ENCODE measurements at places on chromosomes 5 and 9.

- no peak for DNase-seq
Measured at GRCh38 chr5:133219296-133219695, 167.5 kb downstream of the HSPA4 start.

DNA sequence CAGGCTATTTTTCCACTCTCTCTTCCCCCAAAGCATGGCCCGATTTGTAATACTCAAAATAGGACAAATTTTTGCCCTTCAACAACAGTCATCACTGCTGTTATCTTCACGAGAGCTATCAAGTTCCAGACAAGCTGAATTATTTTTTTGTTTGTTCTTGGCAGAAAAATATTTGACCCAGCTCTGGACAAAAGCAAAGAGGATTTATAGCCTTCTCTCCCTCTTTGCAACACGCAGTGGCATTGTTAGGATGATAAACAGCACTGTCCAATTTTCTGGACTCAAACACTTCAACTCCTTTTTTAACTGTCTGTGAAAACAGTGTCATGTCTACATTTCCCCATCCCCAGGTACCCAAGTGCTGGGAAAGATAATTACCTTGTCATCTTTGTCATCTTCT lies 160.3 kb downstream of the SLF1 start:
- DNase-seq, result no peak

GRCh38 chr5:171750311-171750788 lies 35.3 kb upstream of the SMIM23 start:
- DNase-seq, result no peak

GRCh38 chr9:34218446-34218845 lies 39.6 kb downstream of the UBAP1 start:
- no peak for DNase-seq

- DNase-seq, result no peak
Measured at GRCh38 chr9:38004809-38005560, 64.0 kb downstream of the SHB start.

- DNase-seq, result no peak
Measured at GRCh38 chr9:113656771-113657670, 193.5 kb downstream of the RGS3 start.

GRCh38 chr5:176530983-176531901 lies 6.0 kb downstream of the RNF44 start:
- DNase-seq, result no peak

- DNase-seq, result no peak
Measured at GRCh38 chr9:84875193-84875592, 205.7 kb downstream of the NTRK2 start.

DNA sequence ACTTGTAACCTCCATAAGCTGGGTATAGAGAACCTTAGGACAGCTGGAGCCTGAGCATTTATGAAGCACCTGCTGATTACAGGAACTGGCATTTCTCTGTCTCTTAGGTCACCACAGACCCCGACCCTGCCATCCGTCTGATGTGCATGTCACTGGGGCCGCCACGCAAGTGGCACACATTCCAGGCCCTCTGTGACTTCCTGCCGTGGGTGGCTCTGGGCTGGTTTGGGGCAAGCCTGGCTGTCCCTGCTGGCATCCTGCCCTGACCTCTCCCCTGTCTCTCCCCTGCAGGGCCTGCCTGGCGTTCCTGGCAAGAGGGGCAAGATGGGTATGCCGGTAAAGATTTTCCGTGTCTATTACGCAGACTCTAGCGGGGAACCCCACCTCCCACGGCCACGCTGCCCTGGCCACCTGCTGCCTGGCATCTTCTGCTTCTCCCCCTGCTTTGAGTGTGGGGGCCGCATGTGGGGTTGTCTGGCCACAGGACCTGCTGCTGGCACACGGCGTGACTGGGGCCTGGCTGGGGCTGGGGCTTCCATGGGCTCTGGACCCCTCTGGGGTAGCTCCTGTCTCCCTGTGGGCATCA lies 55.4 kb downstream of the COL27A1 start:
- no peak for DNase-seq

DNA sequence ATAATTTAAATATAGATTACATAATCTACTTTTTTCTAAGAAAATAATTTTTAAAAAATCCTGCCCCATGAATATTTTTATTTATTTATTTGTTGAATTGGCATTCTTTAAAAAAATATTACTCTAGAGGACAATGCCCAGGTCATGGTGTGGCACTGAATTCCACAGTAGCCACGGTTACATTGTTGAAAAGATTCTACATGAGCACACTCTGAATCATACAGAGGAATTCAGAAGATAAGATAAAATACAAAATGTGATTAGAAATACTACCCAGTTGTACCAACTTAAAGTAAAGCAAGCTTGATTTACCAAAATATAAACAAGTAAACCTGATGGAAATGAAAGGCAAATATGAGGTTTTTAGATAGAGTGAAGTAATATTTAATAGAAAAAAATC lies 183.7 kb downstream of the HCN1 start:
- DNase-seq, result no peak

All from BJ (cell line).